ENCODE measurements at places on chromosomes 1 and 21.
A peak's percentile ranks its signal among the peaks of the same experiment; 100 is the strongest.

GRCh38 chr1:245334827-245335490, 180.2 kb downstream of the KIF26B start:
- DNase-seq, result no peak

GRCh38 chr1:69551476-69552324, 16.0 kb upstream of the LRRC7 start:
- DNase-seq, result no peak

- DNase-seq, result no peak
Observed at GRCh38 chr1:221327954-221328353, 413.9 kb downstream of the DUSP10 start.

DNA sequence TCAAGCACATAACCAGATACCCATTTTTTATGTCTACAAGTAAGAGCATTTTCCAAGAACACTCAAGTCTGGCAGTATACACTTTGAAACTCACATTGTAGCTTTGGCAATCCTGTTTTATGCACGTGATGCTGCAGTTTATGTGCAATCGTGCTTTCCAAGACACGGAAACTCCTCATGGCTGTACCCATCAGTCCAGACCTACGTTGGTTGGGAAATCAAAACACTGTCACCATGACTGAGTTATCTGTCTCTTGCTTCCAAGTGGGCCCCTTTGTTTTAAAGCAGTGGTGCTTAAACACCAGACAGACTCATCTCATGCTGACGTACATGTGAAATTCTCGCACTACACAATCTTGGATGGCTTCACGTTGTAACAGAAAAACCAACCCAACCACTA, 192.8 kb downstream of the LTN1 start:
- no peak for DNase-seq

DNA sequence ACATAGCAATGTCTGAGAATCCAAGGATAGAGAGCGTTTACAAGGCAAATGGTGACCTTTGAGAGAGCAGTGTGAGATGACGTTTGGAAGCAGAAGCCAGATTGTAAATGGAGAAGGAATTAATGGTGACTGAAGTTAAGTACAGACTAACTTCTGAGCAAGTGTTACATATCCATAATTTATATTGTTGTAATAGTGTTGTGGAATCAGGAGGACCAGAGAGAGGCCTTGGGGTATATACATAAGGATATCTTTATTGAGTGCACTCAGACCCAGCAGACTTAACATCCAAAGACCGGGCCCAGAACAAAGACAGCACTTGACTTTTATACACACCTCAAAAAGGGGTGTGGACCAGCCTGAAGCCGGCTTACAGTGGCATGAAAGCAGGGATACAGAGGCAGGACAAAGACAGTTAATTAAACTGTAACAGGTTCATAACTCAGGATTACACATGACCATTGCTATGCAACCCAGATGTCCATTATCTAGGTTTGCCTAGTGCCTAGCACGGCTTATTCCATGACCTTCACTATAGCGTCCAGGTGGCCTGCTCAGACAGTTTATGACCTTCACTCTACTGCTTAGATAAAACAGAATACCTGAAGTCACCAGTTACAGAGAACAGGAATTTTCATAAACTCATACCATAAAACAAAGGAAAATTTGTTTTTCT, 2.7 kb upstream of the MGST3 start:
- no peak for DNase-seq

GRCh38 chr1:100988121-100988520, 37.5 kb downstream of the DPH5 start:
- DNase-seq, result no peak

GRCh38 chr1:156897078-156897825, 3.7 kb downstream of the PEAR1 start:
- DNase-seq, result no peak

DNA sequence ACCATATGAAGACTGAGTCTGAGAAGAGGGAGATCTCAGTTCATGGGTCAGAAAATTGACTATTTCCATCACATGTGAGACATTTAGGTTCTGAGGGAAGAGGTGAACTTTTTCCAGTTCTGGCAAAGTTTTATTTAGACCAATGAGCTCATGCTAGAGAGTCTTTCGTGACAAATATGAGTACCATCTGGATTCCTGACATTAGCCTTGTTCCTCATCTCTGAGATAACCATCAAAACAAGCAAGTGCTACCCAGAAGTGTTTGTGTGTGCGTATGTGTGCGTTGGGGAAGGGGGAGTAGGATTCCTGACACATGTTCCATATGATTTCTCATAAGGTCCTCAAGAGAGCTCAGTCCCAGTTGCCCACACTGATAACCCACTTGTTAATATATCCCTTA, 120.6 kb downstream of the FASLG start:
- DNase-seq, result no peak

DNA sequence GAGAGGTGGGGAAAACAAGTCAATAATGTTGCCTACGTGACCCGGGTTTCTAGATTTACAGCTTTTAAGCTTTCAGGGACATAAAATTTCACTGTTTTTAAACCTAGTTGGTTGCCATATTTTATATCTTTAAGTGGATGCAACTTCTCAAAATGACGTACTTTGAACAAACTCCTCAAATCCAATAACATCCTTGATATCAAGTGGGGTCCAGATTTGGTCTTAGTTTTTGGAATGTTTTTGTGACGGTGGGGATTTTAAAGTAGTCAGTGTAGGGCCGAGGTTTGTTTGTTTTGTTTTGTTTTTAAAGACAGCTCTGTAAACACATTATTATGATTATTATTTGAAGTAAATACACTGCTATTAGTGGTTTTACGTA, 453 bp downstream of the CDKN2C start:
- DNase-seq, result no peak

DNA sequence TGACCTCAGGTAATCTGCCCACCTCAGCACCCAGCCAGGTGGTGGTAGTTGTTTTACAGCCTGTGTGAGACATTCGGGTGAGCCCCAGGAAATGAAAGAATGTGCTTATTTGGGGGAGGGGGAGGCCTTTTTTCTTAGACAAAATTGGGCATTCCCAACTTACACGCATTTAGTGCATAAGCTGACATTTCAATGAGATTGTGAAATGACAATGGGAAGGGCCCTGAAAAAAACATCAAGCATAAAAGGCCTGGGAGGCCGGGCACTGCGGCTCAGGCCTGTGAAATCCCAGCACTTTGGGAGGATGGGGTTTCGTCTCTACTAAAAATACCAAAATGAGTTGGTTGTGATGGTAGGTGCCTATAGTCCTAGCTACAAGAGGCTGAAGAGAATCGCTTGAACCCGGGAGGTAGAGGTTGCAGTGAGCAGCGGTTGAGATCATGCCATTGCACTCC, 5.0 kb downstream of the GAS5 start:
- no peak for DNase-seq

- DNase-seq, result no peak
Observed at GRCh38 chr1:165235777-165236291, 120.7 kb downstream of the LMX1A start.

- DNase-seq, result no peak
Observed at GRCh38 chr1:156413391-156414246, 44.6 kb downstream of the RHBG start.

DNA sequence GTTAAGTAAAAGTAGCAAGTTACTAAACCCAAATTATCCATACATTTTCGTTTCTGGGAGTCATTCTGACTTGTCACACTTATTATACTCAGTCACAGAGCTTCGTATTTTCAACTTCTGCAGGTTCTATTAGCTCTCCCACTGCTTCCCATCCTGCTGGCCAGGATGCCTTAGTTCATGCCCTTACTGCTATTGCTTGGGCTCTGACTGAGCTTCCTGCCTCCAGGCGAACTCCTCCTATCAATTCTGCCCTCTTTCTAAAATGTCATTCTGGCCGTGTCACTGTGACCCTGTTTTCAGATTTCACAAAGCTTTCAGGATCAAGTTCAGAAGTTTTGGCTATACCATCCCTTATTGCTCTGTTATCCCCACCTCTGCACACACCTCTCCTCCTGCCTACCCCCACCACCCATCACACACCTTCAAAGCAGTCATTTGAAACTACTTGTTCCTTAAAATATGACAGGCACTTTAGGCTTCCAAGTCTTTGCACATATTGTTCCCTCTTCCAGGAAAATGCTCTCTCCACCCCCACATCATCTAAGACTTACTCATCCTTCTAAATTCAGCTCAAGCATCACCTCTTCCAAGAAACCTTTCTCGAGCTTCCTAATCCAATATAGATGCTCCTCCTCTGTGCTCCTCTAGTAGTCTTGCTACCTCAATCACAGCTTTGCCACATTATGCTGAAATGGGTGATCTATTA, 278.0 kb downstream of the BRINP2 start:
- no peak for DNase-seq

GRCh38 chr1:167293057-167293456, 72.4 kb downstream of the POU2F1 start:
- DNase-seq, result peak; percentile 44

- peak; percentile 75 for DNase-seq
Observed at GRCh38 chr1:149884433-149885338, 14.7 kb upstream of the BOLA1 start.

- DNase-seq, result no peak
Observed at GRCh38 chr1:234519506-234519905, 40.5 kb upstream of the TARBP1 start.

DNA sequence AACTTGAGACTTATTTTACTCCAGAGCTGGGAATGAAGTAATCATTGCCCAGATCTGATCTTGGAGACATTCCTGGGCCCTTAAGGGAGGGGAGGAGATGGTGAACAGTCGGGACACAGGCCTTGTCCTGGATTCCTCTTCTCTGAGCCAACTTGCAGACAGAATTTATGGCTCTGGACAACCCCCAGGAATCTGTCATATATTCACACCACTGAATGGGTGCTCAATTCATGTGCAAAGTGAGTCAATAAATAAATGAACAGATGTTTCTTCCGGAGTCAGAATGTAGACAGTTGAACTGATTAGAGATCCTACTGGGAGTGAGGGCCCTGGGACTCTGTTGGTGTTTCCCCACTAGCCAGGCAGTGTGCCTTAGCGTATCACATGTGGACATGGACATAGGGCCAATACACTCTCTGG, 2.6 kb downstream of the TUFT1 start:
- DNase-seq, result no peak

GRCh38 chr1:234475167-234475793, 3.7 kb downstream of the TARBP1 start:
- no peak for DNase-seq

DNA sequence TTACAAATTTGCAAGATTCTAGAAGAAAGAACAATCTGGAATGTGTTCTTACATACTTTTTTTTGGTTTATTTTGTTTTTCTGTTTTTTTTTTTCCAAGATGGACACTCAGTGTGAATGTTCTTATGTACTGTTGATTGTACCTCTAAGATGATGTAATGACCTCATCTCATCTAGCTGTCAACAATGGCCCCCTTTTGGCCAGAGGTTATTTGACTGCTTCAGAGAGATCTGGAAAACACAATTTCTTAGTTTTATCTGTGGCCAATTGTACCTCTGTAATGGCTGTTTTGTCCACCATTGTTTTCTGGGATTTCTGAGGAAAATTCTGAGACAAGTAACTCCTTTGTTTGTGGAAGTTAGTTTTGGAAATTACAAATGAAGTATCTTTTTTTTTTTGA, 38.9 kb downstream of the ST6GALNAC3 start:
- no peak for DNase-seq

DNA sequence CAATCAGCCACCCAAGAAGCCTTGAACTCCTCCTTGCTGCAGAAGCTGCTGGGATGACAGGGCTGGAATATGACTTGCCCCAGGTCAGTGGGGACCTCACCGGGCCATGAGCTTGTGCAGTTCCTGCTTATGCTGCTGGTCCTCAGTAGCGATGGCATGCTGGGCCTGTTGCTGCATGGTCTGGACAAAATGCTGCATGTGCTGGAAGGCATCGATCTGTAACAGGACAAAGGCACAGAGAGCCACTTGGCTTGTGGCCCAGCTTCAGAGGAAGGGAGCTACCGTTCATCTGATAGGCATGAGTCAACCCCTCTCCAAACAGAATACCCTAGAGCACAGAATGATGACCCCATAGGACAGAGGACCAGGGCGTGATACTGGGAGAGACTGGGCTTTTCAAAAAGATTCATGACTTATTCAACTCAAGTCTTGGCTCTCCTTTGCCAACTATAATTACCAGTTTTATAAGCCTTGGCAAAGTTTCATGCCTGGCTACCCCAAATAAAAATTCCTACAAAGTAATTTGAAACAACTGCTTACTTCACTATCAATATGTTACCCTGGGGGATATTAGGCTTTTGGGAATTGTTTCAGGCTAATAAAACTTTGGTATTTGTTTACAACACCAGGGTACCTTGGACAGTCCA, 34.7 kb upstream of the EXOSC10 start:
- no peak for DNase-seq

DNA sequence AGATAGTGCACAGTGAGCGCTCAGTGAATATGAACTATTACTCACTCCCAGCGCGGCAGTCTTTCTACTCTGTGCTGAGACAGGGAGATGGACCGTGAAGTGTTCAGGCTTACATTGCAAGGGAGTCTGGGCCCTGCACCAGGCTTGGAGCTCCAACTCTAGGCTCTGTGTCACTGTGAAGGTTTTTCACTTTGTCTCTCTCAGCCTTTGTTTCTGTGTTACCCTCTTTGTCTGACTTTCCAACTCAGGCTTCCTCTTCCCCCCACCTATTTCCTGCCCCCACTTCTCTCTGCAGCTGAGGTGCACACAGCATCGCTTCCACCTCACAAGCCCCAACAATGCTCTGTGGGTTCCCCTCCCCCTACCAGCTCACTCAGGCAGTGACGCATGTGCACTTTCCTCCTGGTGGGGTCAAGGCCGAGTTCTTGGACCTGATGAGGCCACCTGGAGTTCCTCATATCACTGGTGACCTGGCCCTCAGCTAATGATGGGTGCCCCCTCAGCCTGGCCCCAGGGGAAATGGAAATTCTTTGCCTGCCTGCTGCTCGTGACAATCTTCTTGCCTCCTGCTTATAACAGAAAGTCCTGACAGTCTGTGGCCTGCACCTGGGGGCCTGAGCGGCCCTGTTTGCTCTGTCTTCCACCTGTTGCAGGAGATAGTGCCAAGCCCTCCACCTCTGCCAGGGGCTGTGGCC, 1.1 kb upstream of the LCK start:
- no peak for DNase-seq

GRCh38 chr1:13913396-13913795, 213.4 kb downstream of the PRDM2 start:
- DNase-seq, result no peak

GRCh38 chr1:26961826-26962225, 1.6 kb upstream of the KDF1 start:
- no peak for DNase-seq

- no peak for DNase-seq
Observed at GRCh38 chr21:29416268-29416667, 117.5 kb downstream of the BACH1 start.

DNA sequence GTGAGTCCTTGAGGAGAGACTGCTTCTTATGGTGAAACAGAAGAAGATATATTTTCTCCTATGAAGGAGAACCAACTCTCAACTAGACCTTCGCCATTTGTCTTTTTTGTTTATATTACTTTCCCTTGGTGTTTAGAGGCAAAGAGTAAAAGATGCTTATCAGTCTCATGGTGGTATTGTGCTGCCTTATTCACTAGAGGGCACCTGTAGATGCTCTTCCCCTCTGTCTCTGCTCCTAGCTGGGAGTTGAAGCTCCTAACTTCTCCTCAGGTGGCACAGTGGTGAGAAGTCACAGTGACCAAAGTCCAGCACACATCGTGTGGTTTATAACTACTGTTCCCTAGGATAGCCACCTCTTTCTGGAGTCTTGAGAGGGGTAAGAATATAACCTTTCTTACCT, 1359.6 kb downstream of the PLA2G4A start:
- DNase-seq, result no peak

GRCh38 chr1:44847845-44848244, 4.8 kb upstream of the PTCH2 start:
- no peak for DNase-seq

GRCh38 chr1:185646202-185646683, 87.9 kb upstream of the HMCN1 start:
- DNase-seq, result no peak

- DNase-seq, result peak; percentile 35
Observed at GRCh38 chr1:7538849-7539768, 232.0 kb upstream of the VAMP3 start.
